ENCODE measurements at places on chromosomes 16 and 17. TPM values are rescaled to one million over a fixed set of nuclear protein-coding genes. Genes with fewer than 3 reads are reported as not detected.

The SNAI3 gene
- 0.53 TPM for total RNA-seq

The HIGD1B gene
- total RNA-seq: 5.8 TPM

The PDXDC1 gene
- total RNA-seq: 58.6 TPM

The TMEM114 gene
- not detected for total RNA-seq

The CCL14 gene
- total RNA-seq: 96.8 TPM

The CSH2 gene
- not detected for total RNA-seq

The NEURL4 gene
- total RNA-seq: 37.0 TPM

The ACSM3 gene
- 2.8 TPM for total RNA-seq

The KRT14 gene
- total RNA-seq: 82.1 TPM

The C16orf92 gene
- total RNA-seq: not detected

The IRX6 gene
- total RNA-seq: 0.36 TPM

The CSH1 gene
- total RNA-seq: not detected

The C17orf50 gene
- not detected for total RNA-seq

The CDR2L gene
- total RNA-seq: 11.5 TPM

The ABCA3 gene
- total RNA-seq: 39.0 TPM
